ENCODE measurements at places on chromosomes 2 and 18.

- DNase-seq: no peak
These were observed 7.9 kb downstream of the DYSF start for GRCh38 chr2:71461304-71461671.

GRCh38 chr2:100278986-100279385 lies 43.3 kb downstream of the LONRF2 start:
- no peak for DNase-seq

DNA sequence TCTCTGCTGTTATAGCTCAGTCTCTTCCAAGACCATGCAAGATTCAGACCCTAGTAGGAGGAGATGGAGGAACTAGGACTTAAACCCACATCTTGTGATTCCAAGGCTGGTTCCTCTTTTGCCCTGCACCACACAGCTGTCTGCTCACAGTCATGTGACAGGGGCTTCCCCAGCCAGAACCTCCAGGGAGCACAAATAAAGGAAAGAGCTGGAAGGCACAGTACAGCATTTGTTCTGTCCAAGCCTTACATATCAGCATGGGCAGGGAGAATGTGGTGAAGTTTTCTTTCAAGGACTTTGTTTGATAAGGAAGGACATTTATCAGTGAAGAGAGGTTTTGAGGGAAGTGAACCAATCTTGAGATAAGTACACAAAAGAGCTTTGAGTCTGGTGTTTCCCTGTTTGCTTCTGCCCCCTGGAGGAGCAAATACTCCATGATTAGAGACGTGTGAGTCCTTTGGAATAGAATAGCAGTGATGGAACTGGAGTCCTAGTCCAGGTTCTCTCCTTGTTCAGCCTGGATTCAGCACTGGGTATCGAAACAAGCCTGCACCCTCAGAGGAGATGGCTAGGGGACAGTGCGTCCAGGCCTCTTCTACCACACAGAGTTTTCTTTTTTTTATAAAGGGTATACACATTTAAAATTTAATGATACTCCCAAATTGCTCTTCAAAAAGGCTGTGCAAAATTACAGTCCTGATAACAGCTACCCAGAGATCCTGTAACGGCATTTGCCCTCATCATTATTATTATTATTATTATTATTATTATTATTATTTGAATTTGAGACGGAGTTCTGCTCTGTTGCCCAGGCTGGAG lies 24.6 kb upstream of the CASP10 start:
- DNase-seq: peak; percentile 14

DNA sequence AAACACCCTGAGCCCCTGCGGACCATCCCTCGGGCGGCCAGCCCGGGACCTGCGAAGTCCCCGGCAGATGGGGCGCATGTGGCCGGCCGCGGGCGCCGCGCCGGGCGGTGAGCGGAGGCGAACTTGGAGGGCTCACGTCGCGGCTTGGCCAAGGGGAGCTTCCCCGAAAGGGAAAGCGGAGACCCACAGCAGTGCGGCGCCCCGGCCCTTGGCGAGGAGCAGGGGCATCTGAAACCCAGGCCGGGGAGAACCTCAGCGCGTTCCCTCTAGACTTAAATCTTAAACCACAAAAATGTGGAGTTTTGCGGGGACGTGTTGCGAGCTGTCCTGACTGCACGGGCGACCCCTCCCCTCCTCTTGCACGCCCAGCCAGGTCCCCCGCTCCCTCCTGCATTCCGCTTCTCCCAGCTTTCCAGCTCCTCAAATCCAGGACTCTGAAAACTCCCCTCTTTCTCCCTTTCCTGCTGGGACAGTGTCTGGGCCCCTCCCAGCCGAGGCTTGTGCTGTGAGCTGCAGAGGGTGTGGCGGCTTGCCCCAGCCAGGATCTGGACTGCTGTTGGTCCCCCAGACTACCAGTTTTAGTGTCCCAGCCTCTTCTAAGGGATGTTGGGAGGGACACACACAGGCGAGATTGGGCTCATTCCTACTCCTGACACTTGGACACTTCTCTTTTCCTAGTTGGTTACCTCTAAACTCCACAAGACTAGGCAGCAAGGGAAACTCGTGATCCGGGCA lies 1.3 kb downstream of the FMNL2 start:
- DNase-seq: no peak

DNA sequence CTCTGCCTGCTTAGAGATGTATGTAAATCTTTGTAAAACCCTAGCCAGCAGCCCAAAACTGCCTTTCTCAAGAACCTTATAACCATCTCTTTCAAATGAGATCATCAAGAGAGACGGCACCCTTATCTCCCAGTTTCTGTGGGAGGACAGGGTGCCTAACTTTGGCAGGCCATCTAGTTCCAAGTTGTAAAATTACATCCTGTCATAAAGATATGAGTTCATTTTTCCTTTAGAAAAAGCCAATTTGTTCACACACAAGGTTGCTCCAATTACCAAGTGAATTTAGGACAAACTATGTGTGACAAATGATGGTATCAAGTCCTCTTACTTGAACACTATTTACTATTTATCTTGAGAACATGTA lies 65.3 kb downstream of the MEMO1 start:
- DNase-seq: no peak

DNA sequence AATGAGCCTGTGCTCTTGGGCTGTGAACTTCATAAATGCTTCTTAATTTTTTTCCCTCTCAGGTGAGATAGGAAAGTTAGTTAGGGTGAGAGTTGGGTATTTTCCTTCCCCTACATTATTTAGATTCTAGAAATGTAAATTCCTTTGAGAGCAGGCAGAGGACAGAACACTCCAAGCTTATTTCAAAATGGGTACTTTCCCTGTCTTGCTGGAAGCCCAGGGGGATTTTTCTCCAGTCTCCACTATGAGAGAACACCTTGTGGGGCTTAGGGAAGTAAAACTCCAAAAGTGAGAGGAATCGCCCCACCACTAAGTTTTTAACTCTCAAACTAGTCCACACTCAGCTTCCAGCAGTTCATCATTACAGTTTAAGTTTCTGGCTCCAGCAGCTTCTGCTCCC lies 253.2 kb upstream of the CTAGE1 start:
- DNase-seq: no peak

DNA sequence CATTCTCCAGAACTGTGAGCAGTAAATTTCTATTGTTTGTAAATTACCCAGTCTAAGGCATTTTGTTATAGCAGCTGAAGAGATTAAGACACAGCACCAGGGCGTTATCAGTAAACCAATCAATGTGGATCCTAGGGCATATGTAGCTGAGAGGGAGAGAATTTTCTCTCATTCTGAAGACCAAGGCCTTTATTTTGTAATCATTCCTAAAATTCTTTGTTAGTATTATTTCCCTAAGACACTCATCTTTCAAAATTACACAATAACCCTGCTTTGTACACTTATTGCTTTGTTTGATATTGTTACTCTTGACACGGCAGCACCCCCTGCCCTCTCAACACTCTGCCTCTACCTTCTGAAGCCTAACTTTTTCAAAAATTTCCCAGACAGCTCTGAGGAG lies 419.1 kb downstream of the SLC4A3 start:
- no peak for DNase-seq
